ENCODE measurements at places on chromosomes 11 and 22.

- no peak for DNase-seq
Measured at GRCh38 chr11:32071811-32072210, 19.1 kb upstream of the RCN1 start.

DNA sequence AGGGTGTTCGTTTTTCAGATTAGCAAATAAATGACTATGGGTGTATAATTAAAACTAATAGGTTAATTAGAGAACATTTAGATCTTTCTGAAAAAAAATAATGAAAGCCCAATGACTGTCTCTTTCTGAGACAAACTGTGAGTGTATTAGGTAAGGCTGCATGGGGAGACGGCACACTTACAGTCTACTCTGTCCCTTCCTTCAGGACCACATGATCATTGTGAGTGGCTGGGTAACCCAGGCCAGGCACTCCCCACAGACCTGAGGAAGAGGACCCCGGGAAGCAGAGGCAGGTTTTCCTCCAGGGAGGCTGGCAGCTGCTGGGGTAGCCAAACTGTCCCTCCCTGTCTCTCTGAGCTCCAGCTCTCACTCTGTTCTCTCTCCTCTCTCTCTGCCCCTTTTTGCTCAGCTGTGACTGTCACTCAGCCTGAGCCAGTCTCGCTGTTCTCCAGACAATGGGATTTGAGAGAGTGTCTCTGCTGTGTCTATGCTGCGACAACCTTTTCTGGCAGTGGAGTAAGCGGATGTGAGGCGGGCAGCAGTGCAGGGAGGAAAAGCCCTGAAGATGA lies 83.1 kb upstream of the NCAM1 start:
- DNase-seq, result no peak

- DNase-seq, result no peak
Measured at GRCh38 chr11:72222106-72222891, 2.3 kb upstream of the INPPL1 start.

DNA sequence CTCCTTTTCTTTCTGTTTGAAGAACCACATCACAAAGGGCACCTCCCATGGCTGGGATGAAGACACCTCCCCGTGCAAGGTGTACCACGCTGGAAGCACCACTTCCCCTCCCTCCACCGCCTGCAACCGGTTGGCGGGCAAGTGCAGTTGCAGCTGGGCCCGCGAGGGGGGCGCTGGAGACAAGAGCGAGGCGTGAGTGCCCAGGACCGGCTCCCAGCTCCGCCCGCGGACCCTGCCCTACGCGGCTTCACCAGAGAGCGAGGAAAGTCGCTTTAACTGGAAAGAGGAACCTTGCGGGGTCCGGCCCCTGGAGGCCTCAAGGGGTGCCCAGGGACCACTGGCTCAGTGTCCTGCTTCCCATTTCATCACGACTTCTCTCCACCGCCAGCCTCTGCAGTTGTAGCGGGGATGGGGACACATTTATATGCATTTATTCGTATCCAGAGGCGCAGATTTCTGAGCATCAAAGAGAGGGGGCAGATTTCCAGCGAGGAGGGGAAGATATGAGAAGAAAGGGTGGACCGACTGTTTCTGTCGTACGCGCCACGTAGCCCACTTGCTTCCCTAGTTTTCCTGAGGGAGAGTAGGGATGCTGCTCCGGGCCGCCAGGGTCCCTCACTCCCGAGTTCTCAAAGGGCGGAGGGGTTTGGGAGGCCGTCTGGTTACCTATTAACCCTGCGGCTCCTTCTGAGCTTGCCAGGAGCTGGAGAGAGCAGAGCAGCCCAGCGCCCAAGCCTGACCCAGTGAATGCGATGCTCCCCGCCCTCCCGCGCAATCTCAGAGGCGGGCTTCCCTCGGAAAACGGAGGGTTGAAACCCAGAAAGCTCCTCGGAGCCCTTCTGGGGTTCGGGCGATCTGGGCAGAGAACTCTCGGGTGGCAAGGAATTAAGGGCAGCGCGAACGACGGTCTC lies 3.5 kb downstream of the ESAM start:
- DNase-seq, result peak; percentile 87

DNA sequence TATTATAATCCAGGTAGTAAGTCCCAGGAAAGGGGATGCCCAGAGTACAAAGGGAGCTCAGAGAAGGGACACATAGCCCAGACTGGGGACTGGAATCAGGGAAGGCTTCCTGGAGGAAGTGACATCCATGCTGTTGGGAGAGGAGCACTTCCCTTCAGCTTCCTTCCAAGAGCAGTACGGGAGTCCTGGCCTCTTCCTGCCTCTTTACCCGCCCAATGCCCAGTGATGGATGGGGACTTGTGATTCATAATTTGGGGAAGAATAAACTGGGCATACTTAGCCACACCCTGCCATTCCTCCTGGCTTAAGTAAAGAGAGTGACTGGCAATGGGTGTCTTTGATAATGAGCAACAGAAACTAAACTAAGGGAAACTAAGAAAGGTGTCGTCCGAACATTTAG lies 11.5 kb downstream of the C11orf91 start:
- DNase-seq, result no peak
